NCI-H510A (cell line): ENCODE measurements at places on chromosomes 12 and 14.

- DNase-seq = no peak
Measured at GRCh38 chr12:23450810-23451209, 498.7 kb downstream of the SOX5 start.

- no peak for DNase-seq
Measured at GRCh38 chr14:63478010-63478409, 65.2 kb downstream of the PPP2R5E start.

GRCh38 chr12:100758083-100758482 is 36.5 kb upstream of the ANO4 start:
- DNase-seq = no peak

DNA sequence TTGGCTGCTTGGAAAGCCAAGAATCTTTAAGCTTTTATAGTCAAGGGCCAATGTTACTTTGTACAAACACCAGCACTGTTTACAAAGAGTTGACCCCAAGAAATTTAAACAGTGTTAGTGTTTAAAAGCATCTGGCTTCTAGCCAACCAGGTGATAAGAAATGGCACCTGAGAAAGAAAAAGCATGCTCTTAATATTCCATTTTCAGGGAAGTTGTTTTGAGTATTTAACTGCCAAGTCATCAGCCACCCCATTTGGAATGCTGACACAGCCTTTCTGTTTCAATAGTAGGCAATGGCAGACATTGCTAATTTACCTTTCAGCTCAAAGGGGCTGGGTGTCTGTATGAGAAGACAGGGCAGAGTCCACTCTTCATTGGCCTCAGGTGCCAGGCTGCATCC is 3.7 kb upstream of the SLC35F4 start:
- DNase-seq = no peak

DNA sequence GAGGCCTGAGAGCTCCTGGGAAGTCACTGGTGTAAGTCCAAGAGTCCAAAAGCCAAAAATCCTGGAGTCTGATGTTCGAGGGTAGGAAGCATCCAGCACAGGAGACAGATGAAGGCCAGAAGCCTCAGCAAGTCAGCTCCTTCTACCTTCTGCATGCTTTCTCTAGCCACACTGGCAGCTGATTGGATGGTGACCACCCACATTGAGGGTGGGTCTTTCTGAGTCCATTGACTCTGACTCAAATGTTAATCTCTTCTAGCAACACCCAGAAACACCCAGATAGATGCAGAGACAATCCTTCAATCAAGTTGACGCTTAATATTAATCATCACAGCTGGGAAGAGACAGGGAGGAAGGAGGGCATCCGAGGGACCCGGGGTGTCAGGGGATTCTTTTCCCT is 305.8 kb downstream of the AACS start:
- DNase-seq = no peak
